ENCODE measurements at places on chromosomes 7 and 10.

- DNase-seq: no peak
Measured at GRCh38 chr7:151272877-151273276, 24.4 kb upstream of the SMARCD3 start.

DNA sequence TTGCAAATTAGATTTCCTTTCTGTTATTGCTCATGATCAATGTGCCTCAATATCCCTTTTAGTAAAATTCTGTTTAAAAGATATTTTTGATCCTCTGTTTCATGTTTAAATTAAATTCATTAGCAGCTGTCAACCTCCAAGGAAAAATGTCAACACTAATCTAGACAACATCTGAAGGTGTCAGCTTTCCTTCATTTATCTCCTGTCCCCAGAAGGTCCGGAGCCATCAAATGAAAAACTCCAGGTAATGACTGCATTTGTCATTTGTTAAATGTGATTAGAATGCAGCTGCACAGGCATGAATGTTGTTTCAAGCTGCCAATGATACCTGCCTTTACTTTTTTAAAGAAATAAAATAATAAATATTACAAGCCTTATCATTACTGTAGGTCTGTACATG lies 463.7 kb upstream of the SEMA3A start:
- no peak for DNase-seq

DNA sequence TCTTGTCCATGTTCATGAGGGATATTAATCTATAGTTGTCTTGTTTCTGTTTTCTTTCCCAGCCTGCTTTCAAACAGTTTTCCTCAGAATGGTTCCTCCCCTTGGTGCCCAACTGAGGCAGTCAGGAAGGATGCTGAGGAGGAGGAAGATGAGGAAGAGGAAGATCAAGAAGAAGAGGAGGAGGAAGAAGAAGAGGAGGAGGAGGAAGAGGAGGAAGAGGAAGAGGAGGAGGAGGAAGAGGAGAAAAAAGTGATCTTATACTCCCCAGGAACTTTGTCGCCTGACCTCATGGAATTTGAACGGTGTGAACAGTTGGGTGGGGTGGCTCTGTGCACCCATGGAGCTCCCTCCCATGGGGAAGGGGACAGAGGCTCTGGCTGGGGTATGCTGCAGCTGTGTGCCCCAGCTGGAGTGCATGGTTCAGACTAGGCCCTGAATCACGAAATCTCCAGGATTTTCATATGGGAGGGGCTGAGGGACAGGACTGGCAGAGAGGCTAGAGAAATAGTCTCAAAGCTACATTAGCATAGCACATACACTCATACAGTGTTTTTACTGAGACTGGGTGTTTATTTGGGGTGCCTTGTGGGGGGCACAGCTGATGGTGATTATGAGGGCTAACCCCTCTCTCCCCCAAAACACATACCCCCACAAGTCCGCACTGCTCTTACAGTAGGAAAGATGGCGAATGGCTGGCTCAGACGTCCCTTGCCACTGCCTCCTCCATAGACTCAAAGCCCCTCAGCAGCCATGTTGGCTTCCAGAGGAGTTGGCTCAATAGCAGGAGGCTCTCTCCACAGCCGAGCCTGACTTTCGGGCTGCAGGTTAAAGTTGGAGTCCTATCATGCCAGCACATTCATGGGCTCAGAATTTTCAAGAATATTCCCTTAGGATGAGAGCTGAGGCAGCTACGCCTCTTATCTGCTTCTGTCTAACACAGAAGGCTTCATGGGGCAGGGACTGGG lies 11.9 kb downstream of the STRA8 start:
- no peak for DNase-seq

DNA sequence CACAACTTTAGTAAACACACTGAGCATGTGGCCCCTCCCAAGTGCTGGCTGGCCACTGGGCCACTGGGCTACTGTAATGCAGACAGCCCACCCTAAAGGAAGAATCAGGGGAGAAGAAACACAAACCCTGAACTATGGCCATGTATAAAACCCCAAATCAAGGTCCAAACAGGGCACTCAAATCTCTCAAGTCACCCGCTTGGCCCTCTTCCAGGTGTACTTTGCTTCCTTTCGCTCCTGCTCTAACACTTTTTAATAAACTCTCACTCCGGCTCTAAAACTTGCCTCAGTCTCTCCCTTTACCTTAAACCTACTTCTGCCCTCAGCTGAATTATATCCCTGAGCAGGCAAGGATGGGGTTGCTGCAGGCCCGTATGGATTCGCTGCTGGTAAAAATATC lies 72.6 kb downstream of the TPK1 start:
- no peak for DNase-seq

- DNase-seq: no peak
Measured at GRCh38 chr10:103622286-103622685, 128.8 kb downstream of the NEURL1 start.

- DNase-seq: no peak
Measured at GRCh38 chr7:137576481-137576880, 232.9 kb upstream of the PTN start.

- no peak for DNase-seq
Measured at GRCh38 chr10:34821587-34822585, 6.8 kb upstream of the PARD3 start.

- no peak for DNase-seq
Measured at GRCh38 chr7:159155410-159155809, 10.7 kb upstream of the VIPR2 start.

DNA sequence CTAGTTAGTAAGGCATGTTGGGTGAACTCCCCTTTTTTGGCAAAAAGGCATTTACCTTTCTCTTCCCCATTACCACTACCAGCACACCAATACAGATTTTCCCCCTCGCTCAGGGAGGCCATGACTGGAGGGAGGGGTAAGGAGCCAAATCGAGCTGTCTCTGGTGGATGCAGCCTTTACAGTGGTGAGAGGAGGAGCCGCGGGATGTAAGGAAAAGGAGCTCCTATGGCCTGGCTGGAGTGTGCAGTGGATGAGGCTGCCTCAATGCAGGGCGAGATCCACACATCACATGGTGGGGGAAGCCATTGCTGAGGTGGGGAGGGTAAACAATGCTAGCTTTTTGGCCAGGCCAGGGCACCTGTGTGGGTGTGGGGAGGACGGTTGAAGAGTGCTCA lies 416.2 kb downstream of the EXOC4 start:
- DNase-seq: no peak

DNA sequence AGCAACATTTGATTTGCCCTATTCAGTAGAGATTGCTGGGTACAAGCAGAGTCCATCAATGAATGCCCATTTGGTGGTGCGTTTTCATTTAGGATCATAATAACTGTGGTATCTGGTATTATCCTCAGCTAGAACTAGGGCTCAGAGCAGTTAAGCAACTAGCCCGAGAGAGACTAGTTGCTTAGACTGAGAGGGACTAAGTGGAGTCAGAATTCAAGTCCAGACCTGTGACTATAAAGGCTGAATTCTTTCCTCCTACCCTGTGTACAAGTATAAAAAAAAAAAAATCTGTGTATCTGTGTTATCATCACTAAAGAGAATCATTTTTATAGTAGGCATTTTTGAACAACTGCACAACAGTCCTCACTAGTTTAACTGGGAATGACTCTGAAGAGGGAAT lies 45.3 kb upstream of the DKK1 start:
- no peak for DNase-seq

- no peak for DNase-seq
Measured at GRCh38 chr7:135980665-135981180, 3.6 kb upstream of the MTPN start.

DNA sequence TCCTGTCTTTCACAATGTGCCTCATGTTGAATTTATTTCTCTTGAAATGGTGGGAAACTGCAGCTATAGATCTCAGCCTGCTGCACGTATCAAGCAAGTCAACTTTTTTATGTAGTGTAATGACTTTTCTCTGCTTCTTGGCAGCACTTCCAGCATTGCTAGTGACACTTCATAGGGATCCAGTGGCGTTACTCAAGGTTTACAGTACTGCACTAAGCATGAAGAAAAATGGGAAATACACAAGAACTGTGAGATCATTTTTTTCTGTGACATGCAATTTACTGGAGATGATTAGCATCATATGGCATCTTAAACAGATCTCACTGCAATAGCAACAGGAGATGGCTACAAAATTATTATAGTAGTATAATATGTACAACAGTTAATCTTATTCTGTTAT lies 90.9 kb downstream of the POLR1F start:
- DNase-seq: no peak

DNA sequence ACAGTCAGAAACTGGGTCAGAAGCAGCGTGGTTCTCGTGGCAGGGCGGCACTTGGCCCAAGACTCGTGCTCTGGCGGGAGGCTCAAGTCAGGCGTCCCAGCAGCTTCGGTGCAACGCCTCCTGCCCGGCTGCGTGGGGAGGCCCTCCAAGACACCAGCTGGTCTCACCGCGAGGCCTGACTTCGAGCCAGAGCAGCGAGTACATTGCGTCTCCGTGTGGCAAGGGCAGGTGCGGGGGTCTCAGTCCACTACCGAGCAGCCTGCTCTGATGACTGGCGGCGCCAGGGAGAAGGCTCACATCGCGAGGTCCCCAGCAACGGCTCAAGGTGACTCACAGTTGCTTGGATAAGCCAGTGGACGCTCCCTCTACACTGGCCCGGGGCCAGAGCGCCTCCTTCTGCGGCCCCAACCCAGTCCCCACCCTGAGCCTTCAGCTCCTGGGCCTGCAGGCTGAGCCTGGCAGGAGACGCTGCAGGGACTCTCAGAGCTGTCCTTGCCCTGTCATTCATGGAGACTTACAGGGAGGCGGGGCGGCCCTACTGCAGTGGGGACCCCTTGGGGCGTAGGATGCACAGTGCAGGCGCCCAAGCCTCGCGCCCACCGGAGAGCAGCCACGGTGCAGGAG lies 41.9 kb upstream of the PRKAR1B start:
- no peak for DNase-seq

GRCh38 chr7:132488634-132489302 lies 87.5 kb downstream of the PLXNA4 start:
- DNase-seq: no peak

DNA sequence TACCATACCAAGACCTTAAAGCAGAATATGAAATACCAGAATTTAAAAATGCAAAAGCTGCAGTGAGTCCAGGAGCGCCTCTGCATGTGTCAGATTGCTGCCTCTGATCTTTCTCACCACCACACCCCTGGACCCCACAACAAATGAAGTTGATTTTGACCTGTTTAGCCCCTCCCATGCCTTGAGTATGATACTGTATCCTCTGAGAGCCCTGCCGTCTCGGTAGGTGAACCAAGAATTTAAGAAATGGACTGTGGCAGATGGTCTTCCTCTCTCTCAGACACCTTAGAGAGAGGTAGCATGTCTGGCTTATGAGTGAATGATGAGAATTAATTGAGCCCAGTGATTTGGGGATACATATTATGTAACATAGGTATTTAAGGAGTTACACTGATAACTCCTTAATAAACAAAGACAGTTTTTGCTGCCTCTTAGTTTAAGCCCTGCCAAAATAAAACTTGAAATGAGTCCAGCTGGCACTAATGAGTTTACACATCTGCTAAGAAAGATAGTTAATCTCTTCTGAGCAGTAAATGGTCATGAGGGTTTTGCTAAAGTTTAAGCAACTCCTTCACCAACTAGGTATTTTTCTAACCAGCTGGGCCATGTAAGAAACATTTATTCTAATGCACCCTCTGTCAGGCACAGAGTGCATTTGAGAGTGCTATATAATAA lies 4.5 kb upstream of the TFPI2 start:
- DNase-seq: no peak

GRCh38 chr7:26081638-26082037 lies 70.4 kb upstream of the NFE2L3 start:
- DNase-seq: no peak

DNA sequence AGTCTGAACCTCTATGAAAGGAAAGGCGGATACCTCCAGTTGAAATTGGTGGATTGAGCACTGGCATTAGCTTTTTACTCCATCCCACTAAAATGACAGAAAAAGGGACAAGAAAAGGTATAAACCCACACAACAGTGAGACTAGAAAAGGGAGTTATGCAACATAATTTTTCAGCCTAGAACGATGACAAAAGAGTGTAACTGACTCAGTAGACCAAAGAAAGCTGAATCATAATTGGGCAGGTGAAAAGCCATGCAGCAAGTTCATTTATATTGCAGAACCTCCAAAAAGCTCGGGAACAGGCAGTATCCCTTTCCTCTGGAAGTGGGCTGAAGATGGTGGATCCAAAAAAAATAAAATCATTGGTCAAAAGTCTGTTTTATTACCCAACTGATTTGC lies 30.5 kb upstream of the ZCCHC24 start:
- no peak for DNase-seq

DNA sequence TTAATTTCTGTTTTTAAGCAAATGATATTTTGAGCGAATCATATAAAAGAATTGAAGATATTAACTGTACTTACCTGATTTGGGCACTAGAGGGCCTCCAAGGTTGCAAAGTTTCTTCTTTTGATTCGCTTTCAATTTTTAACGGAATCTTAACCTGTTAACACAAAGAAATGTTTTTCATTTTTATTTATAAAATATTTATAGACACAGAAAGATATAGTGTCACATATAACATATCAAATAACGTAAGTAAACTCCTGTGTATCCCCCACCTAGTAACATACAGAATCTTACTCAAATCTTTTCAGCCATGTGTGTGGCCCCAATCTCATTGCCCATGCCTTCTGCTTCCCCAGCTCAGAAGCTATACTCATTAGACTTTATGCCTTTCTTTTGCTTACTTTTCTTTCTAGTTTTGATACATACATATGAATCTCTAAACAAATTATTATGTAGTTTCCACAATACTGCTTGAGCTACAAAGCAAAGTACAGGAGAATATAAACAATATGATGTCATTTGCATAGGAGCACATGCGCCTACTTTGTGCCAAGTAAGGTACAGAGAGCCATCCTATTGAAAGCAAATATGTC lies 49.5 kb upstream of the ZPBP start:
- no peak for DNase-seq

DNA sequence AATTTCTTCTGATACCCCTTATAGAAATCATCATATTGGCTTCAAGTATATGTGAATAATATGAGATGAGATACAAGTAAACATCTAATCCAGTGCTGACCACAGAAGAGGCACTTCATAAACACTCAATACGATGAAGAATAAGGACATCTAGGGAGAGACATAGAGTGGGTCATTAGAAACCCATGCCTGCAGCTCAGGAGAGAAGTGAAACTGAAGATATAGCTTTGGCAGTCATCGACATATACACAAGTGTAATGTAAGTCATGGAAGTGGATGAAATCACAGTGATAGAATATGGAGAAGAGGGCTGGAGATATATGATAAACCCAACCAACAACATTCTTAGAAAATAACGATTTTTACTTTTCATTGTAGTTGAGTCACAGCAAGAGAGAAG lies 665.0 kb downstream of the PARD3 start:
- DNase-seq: no peak

DNA sequence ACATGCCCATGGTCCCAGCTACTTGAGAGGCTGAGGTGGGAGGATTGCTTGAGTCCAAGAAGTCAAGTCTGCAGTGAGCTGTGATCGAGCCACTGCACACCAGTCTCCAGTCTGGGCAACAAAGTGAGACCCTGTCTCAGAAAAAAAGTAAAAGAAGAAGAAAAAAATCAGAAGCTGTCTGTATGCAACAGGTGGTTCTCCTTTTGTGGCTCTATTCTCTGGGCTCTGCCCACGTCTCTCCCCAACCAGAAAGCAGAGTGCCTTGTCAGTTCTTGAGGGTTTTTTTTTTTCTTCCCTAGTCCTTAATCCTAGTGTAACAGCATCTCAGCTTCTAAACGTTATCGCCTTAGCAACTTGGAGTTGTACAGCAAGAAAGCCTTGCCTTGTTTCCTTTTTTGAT lies 89.5 kb downstream of the PRKCQ start:
- DNase-seq: no peak

- no peak for DNase-seq
Measured at GRCh38 chr7:51847461-51848134, 531.0 kb upstream of the COBL start.

GRCh38 chr7:139426258-139427028 lies 57.0 kb downstream of the KLRG2 start:
- no peak for DNase-seq

GRCh38 chr10:20713420-20713819 lies 183.7 kb downstream of the NEBL start:
- DNase-seq: no peak

Measured in coronary artery (tissue), 2 donors.